ENCODE measurements at places on chromosomes 11 and 22.

- DNase-seq: no peak
Observed at GRCh38 chr11:69572233-69572860, 68.6 kb upstream of the CCND1 start.

DNA sequence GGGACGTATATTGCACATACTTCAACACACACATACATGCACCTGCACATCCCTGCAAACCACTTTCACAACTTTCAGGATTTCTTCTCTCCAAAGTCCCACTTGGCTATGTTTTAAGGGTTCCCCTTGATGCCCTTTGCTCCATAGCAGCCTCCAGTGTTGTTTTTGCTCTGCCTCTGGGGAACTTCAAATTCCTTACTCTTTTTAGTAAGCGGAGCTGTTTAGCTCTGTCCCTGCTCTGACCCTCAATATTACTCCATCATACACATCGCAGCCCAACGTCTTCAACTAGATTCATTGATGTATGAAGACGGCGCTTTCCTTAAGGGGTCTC, 18.3 kb downstream of the PRR5L start:
- no peak for DNase-seq

- DNase-seq: peak; percentile 43
Observed at GRCh38 chr11:126477535-126478305, 122.2 kb downstream of the ST3GAL4 start.

DNA sequence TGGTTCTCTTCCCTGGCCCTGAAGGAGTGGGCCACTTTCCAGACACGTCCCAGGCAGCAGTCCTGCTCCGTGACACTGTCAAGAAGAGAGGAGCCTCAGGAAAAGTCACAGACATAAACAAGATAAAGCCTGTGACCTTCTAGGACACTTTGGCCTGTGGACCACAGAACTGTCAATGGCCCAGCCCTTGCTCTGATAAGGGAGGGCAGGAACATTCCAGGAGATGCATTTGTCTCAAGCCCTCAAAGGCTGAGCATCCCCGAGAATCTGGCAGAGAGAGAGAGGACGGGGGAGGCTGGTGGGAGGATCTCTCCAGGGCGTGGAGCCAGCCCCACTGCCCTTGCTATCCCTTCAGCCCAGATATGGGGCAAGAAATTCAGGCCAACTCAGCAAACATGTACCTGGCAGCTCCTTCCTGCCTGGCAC, 476.4 kb downstream of the INSC start:
- DNase-seq: no peak

DNA sequence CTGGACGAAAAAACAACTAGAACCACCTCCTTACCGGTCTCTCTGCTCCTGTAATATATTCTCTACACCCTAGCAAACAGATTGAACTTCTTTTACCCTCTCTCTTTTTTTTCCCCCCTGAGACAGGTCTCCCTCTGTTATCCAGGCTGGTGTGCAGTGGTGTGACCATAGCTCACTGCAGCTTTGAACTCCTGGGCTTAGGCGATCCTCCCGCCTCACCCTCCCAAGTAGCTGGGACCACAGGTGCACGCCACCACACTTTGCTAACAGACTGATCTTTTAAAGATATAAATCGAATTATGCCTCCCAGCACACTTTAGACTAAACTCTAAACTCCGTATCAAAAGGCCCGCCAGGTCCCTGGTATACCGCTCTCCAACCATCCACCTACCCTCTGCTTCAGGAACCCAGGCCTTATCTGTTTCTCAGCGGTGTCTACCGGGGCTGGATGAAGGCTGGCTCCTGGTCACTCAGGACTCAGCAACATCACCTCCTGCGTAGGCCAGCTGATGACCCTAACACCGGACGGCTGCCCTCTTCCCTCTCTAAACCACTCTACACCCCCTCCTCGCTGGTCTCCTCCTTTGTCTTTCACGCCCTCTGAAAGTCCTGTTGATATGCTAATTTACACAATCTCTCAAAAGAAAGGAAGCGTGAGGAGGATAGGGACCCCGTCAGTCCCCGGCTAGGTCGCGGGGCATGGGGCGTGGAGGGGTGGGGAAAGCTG, 745 bp downstream of the C22orf39 start:
- DNase-seq: no peak

Measured in activated CD4-positive, alpha-beta T cell treated with anti-CD3 and anti-CD28 coated beads for 48 hours (primary cell).